ENCODE measurements at places on chromosomes 11 and 22. TPM values are rescaled to one million over a fixed set of nuclear protein-coding genes. Genes with fewer than 3 reads are reported as not detected.

- H3K36me3 ChIP-seq: no peaks in the 10 kb centered on the region
- no peaks in the 10 kb centered on the region for H3K4me1 ChIP-seq
- H3K4me3 ChIP-seq: no peak overlapping the region
- no peak overlapping the region for H3K27ac ChIP-seq
- peak; percentile 65 for DNase-seq
Measured at GRCh38 chr11:63277345-63277943, 34.0 kb upstream of the SLC22A25 start.

DNA sequence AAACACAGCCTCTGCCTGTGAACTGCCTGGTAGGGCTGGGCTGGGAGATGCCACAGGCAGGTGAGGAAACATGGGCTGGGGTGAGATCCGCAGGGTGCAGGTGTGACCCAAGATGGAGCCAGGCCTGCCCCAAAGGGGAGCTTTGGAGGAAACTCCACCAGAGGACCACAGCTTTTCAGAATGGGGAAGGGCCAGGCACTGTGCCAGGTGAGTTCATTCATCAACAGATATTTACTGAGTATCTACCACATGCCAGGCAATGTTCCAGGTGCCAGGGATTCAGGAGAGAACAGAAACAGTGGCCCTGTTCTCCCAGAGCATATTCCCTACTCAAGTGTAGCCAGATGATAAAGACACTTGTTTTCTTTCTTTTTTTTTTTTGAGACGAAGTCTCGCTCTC lies 11.2 kb downstream of the RTN4RL2 start:
- H3K27me3 ChIP-seq: peaks cover 21% of the 10 kb centered on the region
- no peaks in the 10 kb centered on the region for H3K36me3 ChIP-seq
- H3K27ac ChIP-seq: no peak overlapping the region
- DNase-seq: no peak
- H3K4me3 ChIP-seq: no peak overlapping the region

GRCh38 chr22:32534252-32535235 lies 59.9 kb downstream of the FBXO7 start:
- no peak overlapping the region for H3K4me3 ChIP-seq
- no peak for DNase-seq
- no peaks in the 10 kb centered on the region for H3K4me1 ChIP-seq
- H3K27me3 ChIP-seq: no peaks in the 10 kb centered on the region
- H3K27ac ChIP-seq: no peak overlapping the region

GRCh38 chr22:49934891-49935557 lies 16.6 kb downstream of the CRELD2 start:
- peaks cover 5% of the 10 kb centered on the region for H3K27me3 ChIP-seq
- H3K4me3 ChIP-seq: peak overlapping the region; percentile 53
- peaks cover 10% of the 10 kb centered on the region for H3K4me1 ChIP-seq

DNA sequence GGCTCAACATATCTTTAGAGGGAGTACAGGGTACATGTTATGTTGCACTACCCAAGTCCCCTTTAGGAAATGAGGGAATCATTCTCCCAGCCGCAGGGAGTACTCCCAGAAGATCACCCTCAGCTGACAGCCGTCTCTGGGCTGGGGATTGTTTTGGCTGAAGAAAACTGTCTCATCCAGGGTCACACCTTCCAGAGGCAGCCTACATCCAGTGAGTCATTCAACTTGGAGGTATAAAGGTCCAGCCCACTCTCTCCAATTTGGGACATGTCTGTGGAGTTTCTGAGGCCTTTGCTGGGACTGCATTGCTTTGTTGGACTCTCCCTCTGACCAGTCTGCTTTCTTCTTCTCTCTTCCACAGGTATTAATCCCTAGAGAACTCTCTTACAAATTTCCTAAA lies 42.1 kb downstream of the RASSF10 start:
- H3K27ac ChIP-seq: no peak overlapping the region
- no peak for DNase-seq
- H3K4me1 ChIP-seq: no peaks in the 10 kb centered on the region
- H3K36me3 ChIP-seq: no peaks in the 10 kb centered on the region
- H3K4me3 ChIP-seq: no peak overlapping the region
- no peaks in the 10 kb centered on the region for H3K27me3 ChIP-seq

DNA sequence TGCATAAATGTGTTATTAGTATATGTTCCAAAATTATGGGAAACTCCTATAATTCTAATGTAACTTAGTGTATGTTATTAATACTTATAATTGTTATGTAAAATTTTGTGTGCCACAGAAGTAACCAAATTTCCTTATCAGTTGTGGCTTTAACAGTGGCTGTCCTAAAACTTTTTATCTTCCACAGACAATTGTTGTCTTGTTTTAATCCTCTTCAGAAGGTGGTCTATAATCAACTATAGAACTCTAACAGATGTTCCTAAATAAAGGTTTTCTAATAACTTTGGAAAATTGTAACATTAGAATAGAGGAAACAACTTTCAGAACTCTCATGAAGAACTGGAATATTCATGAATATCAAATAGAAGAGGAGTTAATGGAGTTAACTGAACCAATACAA lies 44.4 kb upstream of the DBX1 start:
- peaks cover 100% of the 10 kb centered on the region for H3K27me3 ChIP-seq
- peaks cover 45% of the 10 kb centered on the region for H3K4me1 ChIP-seq
- no peaks in the 10 kb centered on the region for H3K36me3 ChIP-seq
- H3K27ac ChIP-seq: no peak overlapping the region
- H3K4me3 ChIP-seq: no peak overlapping the region

GRCh38 chr11:116232364-116232828 lies 540.4 kb downstream of the BUD13 start:
- DNase-seq: no peak
- no peaks in the 10 kb centered on the region for H3K36me3 ChIP-seq
- peaks cover 3% of the 10 kb centered on the region for H3K4me1 ChIP-seq
- no peak overlapping the region for H3K4me3 ChIP-seq

DNA sequence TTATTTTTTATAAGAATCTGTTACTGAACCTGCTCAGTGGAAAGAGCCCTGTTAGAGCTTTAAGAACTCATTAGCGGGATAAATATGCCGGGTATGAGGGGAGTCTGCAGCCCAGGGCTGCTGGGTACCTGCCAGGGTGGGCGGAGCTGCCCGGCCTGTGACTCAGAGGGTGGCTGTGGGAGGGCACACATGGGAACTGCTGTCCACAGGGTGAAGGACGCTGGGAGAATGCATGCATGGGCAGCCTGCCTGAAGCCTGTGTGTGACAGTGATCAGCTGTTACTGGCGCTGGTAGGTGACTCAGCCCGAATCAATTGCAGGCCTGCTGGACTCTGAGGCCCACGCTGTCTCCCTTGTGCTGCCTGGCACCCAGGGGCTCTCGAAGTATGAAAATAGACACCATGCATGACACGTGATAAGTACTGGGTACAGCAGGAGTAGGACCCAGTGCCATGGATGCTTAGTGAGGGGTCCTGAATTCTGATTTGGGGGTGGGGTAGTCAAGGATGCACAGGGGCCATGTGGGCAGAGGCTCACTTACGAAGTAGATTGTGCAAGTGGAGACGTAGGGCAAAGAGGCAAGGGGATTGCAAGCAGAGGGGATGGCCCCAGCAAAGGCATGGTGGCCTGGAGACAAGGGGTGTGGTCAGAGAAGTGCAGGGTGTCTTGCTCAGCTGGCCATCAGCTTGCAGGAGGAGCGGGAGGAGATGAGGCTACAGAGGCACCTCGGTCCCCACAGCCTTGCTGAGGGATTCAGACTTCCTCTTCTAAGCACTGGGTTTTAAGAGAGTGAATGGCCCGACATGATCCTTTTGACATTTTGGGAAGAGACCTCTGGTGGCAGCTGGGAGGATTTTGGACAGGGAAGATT lies 36.5 kb downstream of the GRIK4 start:
- peaks cover 8% of the 10 kb centered on the region for H3K4me1 ChIP-seq
- no peaks in the 10 kb centered on the region for H3K36me3 ChIP-seq
- peak; percentile 59 for DNase-seq
- H3K27ac ChIP-seq: no peak overlapping the region
- H3K27me3 ChIP-seq: no peaks in the 10 kb centered on the region
- H3K4me3 ChIP-seq: no peak overlapping the region

DNA sequence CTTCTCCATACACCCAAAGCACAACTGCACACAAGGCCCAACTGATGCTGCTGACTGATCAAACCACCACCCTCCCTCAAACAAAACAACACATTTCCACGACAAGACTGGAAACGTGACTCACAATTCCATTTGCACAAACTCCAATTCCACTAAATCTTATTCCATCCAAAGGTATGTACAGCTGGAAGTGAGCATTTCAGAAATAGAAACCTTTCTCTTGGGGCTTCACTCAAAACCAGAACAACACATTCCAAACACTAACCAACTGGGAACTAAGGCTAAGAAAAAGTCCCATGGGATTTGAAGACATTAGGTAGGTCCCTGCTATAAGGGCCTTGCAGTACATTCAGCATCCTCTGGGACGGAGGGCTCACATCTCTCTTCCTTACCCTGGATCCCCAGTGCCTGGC lies 19.6 kb downstream of the MORC2 start:
- DNase-seq: peak; percentile 19
- no peaks in the 10 kb centered on the region for H3K4me1 ChIP-seq
- no peaks in the 10 kb centered on the region for H3K27me3 ChIP-seq

GRCh38 chr11:103881584-103881983 lies 154.9 kb upstream of the DDI1 start:
- no peaks in the 10 kb centered on the region for H3K4me1 ChIP-seq
- H3K27me3 ChIP-seq: no peaks in the 10 kb centered on the region
- no peak overlapping the region for H3K27ac ChIP-seq
- DNase-seq: no peak

GRCh38 chr11:9615031-9615451 lies 41.6 kb downstream of the WEE1 start:
- peaks cover 5% of the 10 kb centered on the region for H3K4me1 ChIP-seq
- no peak overlapping the region for H3K27ac ChIP-seq
- no peaks in the 10 kb centered on the region for H3K36me3 ChIP-seq
- DNase-seq: no peak
- H3K27me3 ChIP-seq: no peaks in the 10 kb centered on the region

GRCh38 chr11:70263363-70263762 lies 7.1 kb upstream of the PPFIA1 start:
- DNase-seq: no peak
- no peaks in the 10 kb centered on the region for H3K36me3 ChIP-seq
- no peaks in the 10 kb centered on the region for H3K27me3 ChIP-seq
- no peak overlapping the region for H3K27ac ChIP-seq
- no peaks in the 10 kb centered on the region for H3K4me1 ChIP-seq

- peak; percentile 57 for DNase-seq
- no peaks in the 10 kb centered on the region for H3K36me3 ChIP-seq
- no peaks in the 10 kb centered on the region for H3K4me1 ChIP-seq
- H3K27ac ChIP-seq: 0 out of 2 replicates have a peak overlapping the region, but pooled peaks have one; percentile 57
Measured at GRCh38 chr11:73795925-73796632, 8.4 kb downstream of the MRPL48 start.

DNA sequence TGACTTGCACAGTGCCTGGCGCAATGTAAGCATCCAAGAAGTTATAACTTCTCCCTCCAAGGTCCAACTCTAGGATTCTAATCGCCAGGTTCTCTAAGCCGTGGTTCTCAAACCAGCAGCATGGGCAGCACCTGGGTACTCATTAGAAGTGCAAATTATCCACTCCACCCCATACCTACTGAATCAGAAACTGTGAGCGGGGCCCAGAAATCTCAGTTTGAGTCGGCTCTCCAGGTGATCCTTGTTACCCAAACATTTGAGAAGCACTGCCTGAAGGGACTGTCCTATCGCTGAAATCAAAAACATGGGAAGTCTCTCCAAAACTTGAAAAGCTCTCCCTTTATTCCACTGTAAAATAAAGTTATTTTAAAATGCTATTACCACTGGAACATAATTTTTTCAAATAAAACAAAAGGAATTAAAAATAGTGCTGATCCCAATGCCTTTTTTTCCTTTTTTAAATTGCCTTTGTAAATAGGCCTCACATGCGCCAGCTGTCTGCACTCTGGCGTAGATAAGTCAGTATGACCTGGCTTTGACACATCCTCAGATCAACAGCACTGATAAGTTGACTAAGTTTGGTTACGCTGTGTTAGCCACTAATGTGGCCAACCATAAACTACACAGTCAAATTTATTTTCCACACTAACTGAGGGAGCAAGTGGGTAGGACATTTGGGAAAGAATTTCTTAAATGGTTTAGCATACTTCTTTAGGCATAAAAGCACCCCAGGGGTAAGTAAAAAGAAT lies 8.4 kb upstream of the CTR9 start:
- H3K4me1 ChIP-seq: no peaks in the 10 kb centered on the region
- no peak overlapping the region for H3K27ac ChIP-seq
- DNase-seq: no peak
- no peaks in the 10 kb centered on the region for H3K27me3 ChIP-seq
- H3K36me3 ChIP-seq: no peaks in the 10 kb centered on the region

Gene STK33
- total RNA-seq: 25.2 TPM

Gene MMP27
- total RNA-seq: not detected

Gene PPP2R1B
- total RNA-seq: 82.0 TPM

Gene MRGPRE
- not detected for total RNA-seq
